ENCODE measurements at places on chromosomes 3 and 15. TPM values are rescaled to one million over a fixed set of nuclear protein-coding genes. Genes with fewer than 3 reads are reported as not detected.

Gene SLC28A2
- 0.21 TPM for total RNA-seq

Gene MYRIP
- total RNA-seq, result 1.8 TPM

Gene SLC33A1
- total RNA-seq, result 33.9 TPM

Gene TYRO3
- total RNA-seq, result 17.3 TPM

Gene GOLGA8N
- total RNA-seq, result 14.3 TPM

Gene RLBP1
- not detected for total RNA-seq

DNA sequence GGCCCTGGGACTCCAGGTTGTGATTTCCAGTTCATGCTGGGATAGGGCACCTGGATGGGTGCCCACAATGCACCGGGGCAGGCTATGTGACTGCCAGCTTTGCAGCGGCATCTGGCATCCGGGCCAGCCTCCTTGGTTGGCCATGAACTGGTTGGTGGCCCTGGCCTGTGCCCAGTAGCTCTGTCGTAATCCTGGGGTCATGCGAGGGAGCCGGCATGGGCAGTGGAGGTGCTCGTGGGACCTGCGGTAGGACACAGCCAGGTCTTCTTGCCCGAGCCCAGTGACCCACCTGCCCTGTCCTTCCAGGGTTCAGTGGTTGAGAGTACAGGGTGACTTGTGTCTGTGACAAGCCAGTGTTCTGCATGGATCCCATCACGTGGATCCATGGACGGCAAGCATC lies 237.9 kb downstream of the SNRPN start:
- no peak for DNase-seq

DNA sequence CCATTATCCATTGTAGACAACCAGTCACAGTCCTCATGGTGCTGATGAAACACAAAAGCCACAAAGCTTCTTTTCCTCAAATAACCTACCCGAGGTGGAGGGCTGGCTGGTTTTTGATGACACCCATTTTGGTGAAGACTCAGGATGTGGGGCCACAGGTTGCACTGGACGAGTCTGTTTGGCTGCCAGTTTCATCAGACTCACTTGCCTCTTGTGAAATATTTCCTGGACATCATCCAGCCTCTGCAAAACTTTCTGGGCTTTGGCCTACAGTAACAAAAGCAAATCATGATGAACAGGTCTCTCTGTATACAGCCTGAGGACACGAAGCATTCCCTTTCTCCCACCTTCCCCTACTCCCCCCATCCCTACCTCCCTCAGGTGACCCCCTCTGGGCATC lies 42.2 kb downstream of the B3GNT5 start:
- DNase-seq, result peak; percentile 57

GRCh38 chr3:156558389-156558788 lies 3.5 kb upstream of the SSR3 start:
- DNase-seq, result no peak

DNA sequence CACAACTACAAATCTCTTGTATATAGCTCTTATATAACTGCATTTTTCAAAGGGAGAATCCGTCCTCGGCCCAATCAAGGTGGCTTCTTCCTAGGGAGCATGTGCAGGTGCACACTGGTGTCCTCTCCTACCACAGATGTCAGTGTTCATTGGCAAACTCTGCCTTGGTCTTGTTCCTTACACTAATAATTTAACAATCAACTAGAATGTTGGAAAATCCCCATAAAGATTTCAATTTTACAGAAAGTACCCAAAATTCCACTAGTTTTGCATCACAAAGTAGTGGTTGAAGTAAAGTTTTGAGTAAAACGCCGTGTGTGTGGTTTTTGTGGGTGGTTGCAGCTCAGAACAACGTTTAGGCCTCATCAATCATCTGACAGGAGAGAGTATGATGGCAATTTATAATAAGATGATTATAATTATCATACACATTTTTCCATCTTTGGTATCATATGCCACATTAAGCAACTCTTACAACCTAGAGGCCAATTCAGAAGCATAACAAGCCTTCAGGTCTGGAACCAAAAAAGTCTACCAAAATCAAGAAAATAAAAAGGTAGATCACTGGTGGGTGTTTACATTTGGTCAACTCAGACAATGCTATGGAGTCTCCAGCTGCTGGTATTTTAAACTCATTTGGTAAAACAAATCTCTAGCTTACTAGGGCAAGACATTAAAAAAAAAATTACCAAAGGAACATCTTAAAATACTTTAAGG lies 128.9 kb upstream of the BHLHE40 start:
- no peak for DNase-seq

DNA sequence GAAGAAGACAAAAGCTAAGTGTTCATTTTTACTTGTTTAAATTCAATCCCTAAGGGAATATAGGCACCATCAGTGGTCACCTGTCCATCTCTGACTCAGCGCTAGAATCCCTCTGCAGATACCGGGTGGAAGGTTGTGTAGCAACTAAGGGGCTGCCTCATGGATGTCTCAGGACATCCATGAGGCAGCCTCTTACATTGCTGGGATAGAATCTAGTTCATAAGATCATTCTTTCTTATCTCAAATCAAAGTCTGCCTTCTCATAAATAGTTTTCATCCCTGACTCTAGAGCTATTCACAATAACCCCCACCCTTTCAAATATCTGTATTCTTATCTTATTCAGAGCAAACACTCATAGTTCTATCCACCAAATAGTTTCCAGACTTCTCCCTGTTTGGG lies 38.1 kb downstream of the HSPBAP1 start:
- DNase-seq, result no peak

DNA sequence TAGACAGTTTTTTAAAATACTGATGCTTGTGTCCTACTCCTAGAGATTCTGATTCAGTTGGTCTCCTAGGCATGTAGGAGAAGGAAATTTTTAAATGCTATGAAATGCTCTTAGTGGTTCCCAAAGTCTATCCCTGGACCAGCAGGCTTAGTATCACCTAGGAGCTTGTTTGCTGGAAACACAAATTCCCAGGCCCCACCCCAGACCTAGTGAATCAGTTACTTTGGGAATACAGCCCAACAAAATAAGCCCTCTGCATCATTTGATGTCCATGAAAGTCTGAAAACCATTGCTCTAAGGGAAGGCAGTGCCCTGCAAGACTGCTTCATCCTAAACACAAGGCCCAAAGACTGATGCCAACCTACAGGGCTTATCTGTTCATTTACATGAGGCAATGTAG lies 36.3 kb downstream of the CCNL1 start:
- DNase-seq, result no peak

DNA sequence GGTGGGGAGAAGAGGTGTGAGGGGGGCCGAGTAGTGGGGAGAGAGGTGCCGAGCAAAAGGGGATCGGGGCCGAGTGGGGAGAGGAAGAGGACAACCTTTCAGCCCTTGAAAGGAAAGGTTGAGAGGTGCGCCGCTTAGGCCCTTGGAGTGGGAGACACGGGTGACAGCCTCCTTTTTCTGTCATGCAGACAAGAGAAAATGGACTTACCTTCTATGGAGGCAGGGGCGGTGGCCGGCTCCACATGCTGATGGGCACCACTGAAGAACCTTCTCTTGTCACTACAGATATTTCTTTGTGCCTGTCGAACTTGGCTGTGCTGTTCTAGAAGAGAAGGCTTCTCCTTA lies 421 bp downstream of the KLHL18 start:
- peak; percentile 50 for DNase-seq

- no peak for DNase-seq
These were observed at the start of gene PCSK6 for GRCh38 chr15:101489599-101490407. PCSK6 (minus strand) TSS chr15:101489707; CDS start chr15:101489670, 37 bp downstream.

GRCh38 chr3:133933097-133934024 lies 37.7 kb upstream of the RAB6B start:
- DNase-seq, result no peak

DNA sequence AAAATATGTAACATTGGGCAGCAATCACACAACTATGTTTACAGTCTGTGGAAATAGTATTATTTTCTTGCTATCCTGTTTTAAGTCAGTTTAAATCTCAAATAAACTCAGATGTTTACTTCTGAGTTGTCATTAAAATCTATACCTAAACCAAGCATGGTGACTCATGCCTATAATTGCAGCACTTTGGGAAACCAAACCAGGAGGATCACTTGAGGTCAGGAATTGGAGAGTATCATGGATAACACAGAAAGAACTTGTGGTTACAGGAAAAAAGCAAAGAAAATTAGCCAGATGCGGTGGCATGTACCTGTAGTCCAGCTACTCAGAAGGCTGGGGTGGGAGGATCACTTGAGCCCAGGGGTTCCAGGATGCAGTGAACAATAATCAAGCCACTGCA lies 631.6 kb upstream of the EPHA6 start:
- no peak for DNase-seq

DNA sequence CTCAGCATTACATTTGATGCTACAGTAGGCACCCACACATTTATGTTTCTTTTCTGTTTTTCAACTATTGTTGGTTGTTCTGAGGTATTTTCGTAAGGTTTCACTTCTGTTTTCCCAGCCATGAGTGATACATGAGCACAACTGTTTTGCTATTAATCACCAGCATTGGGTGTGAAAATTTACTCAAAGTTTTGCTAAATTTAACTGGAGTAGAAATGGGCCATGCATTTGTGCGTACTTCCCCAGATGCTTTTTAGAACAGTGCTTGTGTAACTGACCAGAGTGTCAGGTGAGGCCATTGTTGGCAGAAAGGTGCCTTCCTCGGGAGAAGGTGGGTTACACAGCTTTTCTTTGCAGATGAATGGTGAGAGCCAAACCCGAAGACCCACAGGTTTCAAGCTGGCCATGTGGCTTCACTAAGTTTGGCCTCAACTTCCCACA lies 70.4 kb downstream of the ST6GAL1 start:
- no peak for DNase-seq

DNA sequence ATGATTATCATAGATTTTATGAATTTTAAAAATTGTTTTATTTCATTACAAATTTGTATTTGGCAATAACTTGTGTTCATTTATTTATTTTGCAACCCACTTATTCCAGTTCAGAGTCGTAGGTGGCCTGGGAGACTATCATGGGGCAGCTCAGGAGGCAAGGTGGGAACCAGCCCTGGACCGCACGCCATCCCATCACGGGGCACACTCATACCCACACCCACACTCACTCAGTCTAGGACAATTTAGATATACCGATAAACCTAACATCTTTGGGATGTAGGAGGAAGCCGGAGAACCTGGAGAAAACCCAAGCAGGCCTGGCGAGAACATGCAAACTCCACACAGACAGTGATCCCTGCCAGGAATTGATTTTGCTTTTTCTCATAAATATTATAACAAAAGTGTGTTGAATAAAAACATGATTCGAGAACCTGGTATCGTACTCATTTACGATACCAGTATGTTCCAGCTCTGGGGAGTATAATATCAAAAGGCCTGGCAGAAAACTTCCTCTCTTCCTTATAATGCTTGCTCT lies 205.3 kb downstream of the NFKBIZ start:
- DNase-seq, result no peak

DNA sequence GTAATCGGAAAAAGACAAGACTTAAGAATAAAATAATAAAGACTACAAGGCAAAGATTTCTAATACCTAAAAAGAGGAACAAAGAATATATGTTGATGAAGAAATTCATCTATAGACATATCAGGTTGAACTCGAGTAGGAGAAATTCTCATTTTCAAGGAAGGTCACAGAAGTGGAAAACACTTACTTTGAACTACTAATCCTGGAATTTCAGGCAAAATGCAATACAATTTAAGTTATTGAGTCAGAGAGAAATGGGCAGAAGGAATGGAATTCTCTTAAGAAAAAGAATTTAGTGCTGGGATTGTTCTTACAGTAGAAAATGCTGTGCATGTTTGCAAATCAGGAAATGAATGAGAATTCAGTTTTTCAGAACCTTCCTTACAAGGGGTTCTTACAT lies 135.9 kb upstream of the TGFBR2 start:
- no peak for DNase-seq

GRCh38 chr3:55333046-55333445 lies 154.1 kb downstream of the WNT5A start:
- no peak for DNase-seq

DNA sequence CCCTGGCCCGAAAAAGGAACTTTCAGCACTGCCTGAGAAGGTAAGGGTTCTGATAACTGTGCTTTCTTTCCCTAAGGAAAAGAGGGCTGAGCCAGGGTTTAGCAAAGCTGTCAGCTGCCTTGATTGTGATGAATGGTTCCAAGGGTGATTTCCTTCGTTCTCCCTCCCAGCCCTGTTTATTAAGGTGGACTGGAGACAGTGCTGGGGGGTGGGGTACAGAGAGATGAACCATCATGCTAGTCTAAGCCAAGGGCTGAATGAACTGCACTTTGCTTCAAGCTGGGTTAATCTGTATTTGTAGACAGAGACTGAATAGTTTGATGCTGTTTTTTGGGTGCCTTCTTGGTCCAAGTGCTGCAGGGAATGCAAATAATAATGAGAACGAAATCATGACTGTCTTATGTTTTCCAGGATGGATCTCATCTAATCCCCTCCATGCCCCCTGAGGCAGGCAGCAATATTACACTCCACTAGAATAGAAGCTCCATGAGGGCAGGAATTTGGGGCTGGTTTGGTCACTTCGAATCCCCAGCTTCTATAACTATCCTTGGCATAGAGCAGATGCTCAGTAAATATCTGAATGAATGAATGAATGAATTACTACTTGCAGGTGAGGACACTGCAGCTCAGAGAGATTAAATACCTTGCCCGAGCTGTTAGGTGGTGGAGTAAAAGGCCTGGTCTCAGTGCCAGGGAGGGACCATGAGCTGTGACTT lies 10.9 kb downstream of the PXYLP1 start:
- no peak for DNase-seq

GRCh38 chr3:129106320-129106719 lies 15.3 kb downstream of the RAB43 start:
- DNase-seq, result peak; percentile 24

DNA sequence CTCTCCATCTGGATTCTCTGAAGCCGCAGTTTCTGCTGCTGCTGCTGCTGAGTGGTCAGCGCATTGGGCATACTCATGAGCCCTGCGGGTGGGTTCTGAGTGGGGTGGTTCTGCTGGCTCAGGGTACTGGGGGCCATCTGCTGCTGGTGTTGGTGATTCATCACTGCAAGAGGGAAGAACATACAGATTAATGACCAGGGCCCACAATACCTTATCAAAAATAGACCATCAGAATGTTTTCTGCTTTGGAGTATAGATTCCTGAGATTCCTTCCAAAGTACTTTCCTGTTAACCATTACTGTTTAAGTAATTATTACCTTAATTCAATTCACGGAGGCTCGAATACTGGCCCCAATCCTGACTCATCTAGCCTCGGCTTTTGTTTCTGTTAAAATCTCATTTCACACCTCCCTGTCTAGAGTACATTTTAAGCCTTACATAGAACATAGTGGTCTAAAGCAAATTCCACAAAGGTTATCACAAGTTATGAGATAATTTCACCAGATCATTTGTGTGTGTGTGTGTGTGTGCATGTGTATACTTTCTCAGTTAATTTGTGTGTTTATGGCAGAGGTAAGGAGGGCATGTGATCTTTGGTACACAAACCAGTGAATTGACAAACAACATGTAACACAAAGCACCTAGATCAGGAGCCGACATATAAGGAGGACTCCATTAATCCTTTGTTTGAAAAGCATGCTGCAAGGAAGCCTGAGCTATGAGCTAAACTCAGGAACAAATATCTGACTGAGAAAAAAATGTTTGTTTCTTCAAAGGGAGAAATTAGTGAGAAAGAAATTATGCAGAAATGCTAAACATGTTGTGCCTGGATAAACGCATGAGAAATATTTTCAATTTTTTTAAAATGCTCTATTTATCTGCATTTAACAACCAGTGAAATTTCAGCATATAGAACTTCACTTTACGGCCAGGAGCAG lies 68.1 kb downstream of the TM4SF4 start:
- DNase-seq, result no peak
